ENCODE measurements at places on chromosomes 2 and 18. TPM values are rescaled to one million over a fixed set of nuclear protein-coding genes. Genes with fewer than 3 reads are reported as not detected.

RAB10 gene
- 141 TPM for polyA plus RNA-seq

AMER3 gene
- 0.03 TPM for polyA plus RNA-seq

DRC1 gene
- polyA plus RNA-seq = 4.6 TPM

TMEM169 gene
- 16.5 TPM for polyA plus RNA-seq

ASIC4 gene
- polyA plus RNA-seq = 0.21 TPM

EMX1 gene
- polyA plus RNA-seq = 56.6 TPM

LINC00305 gene
- polyA plus RNA-seq = 2.2 TPM

C2orf81 gene
- 9.2 TPM for polyA plus RNA-seq

ANKRD30BL gene
- polyA plus RNA-seq = 0.78 TPM

CD207 gene
- polyA plus RNA-seq = not detected

PIGN gene
- 30.1 TPM for polyA plus RNA-seq

UPP2 gene
- 9.7 TPM for polyA plus RNA-seq

CBLN2 gene
- polyA plus RNA-seq = 5.5 TPM

MROH2A gene
- 0.22 TPM for polyA plus RNA-seq

KIAA2012 gene
- polyA plus RNA-seq = 0.11 TPM

ZAP70 gene
- 3.3 TPM for polyA plus RNA-seq

SIX3 gene
- not detected for polyA plus RNA-seq

CCBE1 gene
- 31.3 TPM for polyA plus RNA-seq

NAT8 gene
- 32.3 TPM for polyA plus RNA-seq

HNMT gene
- 65.0 TPM for polyA plus RNA-seq

CEP192 gene
- polyA plus RNA-seq = 49.8 TPM

KIF1A gene
- 17.8 TPM for polyA plus RNA-seq

SLC9A2 gene
- 5.3 TPM for polyA plus RNA-seq

OR6B2 gene
- not detected for polyA plus RNA-seq

C18orf32 gene
- 24.4 TPM for polyA plus RNA-seq

GNAL gene
- 4.2 TPM for polyA plus RNA-seq

VSNL1 gene
- 3.7 TPM for polyA plus RNA-seq

USP40 gene
- 80.7 TPM for polyA plus RNA-seq

SRD5A2 gene
- polyA plus RNA-seq = 0.08 TPM

AQP4 gene
- polyA plus RNA-seq = 0.90 TPM

CHST9 gene
- polyA plus RNA-seq = 2.9 TPM

RAMP1 gene
- 5.0 TPM for polyA plus RNA-seq

TLX2 gene
- 0.13 TPM for polyA plus RNA-seq

SPATA3 gene
- not detected for polyA plus RNA-seq

GPD2 gene
- polyA plus RNA-seq = 20.5 TPM

FEV gene
- not detected for polyA plus RNA-seq

GCKR gene
- not detected for polyA plus RNA-seq

IL1A gene
- not detected for polyA plus RNA-seq

AGXT gene
- 0.23 TPM for polyA plus RNA-seq

AKAIN1 gene
- not detected for polyA plus RNA-seq

FAM124B gene
- 2.5 TPM for polyA plus RNA-seq

UNC80 gene
- 2.6 TPM for polyA plus RNA-seq

IL18R1 gene
- polyA plus RNA-seq = 2.4 TPM

COQ10B gene
- polyA plus RNA-seq = 13.0 TPM

SLC16A14 gene
- polyA plus RNA-seq = 6.5 TPM

KRCC1 gene
- 49.5 TPM for polyA plus RNA-seq

DSG4 gene
- not detected for polyA plus RNA-seq

SPIRE1 gene
- polyA plus RNA-seq = 31.6 TPM

CXCR2 gene
- 0.14 TPM for polyA plus RNA-seq

PRSS56 gene
- polyA plus RNA-seq = not detected

STPG4 gene
- polyA plus RNA-seq = 0.30 TPM

DQX1 gene
- 0.43 TPM for polyA plus RNA-seq

G6PC2 gene
- not detected for polyA plus RNA-seq

SMAD7 gene
- 65.4 TPM for polyA plus RNA-seq

C2orf66 gene
- polyA plus RNA-seq = 0.31 TPM

CTNNA2 gene
- 4.2 TPM for polyA plus RNA-seq

TNP1 gene
- polyA plus RNA-seq = not detected

MARCO gene
- polyA plus RNA-seq = 0.06 TPM

SIGLEC15 gene
- 0.44 TPM for polyA plus RNA-seq
